Uterus (tissue), 4 donors: ENCODE measurements at places on chromosomes 1 and 21.

DNA sequence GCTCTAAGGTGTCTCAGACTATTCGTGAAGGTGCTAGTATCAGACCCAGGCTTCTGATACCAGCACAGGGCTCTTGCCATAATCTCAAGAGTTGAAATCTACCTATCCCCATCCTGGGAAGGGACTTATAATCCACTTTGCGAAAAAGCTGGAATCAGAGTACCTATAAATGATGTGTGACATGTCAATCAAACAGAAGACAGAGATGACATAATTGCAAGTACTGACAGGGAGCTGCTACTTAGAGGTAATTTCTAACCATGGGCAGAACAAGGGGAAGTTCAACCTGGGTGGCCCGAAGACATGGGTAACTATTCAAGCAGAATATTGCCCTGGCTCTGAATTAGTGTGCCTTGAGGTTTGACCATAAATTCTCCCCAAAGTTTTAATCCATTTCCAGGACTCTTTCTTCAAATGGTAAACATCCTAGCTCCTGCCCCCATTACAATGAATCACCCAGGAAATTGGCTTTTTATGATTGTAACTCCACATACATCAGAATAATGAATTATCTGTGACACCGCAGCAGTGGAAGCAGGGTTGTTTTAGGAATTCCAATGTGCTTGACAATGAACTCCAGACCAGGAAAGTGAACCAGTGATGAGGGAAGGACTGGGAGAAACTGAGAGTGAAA, 37.2 kb downstream of the KANK4 start:
- H3K27me3 ChIP-seq = no peaks in the 10 kb centered on the region
- no peak for DNase-seq
- H3K27ac ChIP-seq = no peak overlapping the region
- H3K4me3 ChIP-seq = no peak overlapping the region
- H3K4me1 ChIP-seq = no peaks in the 10 kb centered on the region

DNA sequence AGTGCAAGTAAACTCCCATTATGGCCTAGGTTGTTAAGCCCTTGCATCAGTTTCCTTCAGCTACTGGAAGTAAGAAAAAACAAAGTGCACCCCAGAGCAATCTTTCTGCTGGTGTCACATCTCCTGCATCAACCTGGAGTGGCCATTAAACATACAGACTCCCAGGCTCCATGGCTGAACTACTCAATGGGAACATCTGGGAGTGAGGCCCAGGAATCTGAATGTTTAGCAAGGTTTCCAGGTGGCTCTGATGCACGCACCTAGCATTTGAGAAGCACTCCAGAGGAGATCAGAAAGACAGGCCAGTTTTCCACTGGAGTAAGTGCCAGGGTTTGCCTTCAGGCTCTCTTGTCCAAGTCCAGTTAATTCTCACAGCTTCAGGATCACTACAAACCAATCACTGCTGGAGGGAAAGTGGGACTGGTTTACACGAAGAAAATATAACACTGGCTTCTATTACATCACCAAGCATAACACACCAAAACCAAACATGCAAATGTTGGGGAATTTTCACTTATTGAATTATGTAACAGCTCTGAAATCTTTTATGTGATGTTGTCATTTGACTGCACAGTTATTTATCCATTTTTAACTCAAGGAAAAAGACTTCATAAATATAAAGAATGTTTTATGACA, 22.3 kb upstream of the ABCA4 start:
- no peak overlapping the region for H3K27ac ChIP-seq
- no peaks in the 10 kb centered on the region for H3K27me3 ChIP-seq
- no peak for DNase-seq
- H3K4me1 ChIP-seq = no peaks in the 10 kb centered on the region
- no peak overlapping the region for H3K4me3 ChIP-seq

DNA sequence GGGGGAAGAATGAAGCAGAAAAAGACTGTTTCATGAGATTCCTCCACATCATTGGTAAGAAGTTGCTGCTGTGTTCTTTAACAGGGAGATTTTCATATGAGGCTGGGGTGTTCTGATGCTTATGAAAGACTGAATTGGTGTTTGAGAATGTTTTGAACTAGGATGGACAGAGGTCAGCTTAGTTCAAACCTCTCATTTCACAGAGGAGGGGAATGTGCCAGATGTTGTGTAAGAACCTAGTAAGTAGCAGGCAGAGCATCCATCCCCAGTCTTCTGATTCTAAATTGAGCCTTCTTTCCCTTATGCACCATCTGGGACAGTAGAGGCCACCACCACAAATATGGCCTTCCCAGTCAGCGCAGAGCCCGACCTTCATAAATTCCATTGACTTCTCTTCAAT, 43.7 kb downstream of the SAMD13 start:
- no peak overlapping the region for H3K27ac ChIP-seq
- no peak overlapping the region for H3K4me3 ChIP-seq
- H3K4me1 ChIP-seq = no peaks in the 10 kb centered on the region
- H3K27me3 ChIP-seq = no peaks in the 10 kb centered on the region
- H3K36me3 ChIP-seq = no peaks in the 10 kb centered on the region
- DNase-seq = no peak

DNA sequence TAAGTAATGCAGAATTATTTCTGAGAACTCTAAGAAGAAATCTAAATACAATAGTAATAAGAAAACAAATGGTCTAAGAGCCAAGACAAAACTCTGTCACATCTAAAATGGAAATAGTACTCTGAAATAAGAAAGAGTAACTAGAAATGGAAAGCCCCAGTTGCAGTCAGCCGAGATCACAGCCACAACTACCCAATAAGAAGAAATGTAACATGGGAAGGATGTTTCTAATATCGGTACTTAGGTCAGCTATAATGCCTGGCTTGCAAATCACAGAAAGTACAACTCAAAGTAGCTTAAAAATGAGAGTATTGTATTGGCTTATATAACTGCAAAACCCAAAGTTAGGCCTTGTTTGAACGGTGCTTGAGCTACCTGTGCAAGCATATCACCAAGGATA, 58.6 kb upstream of the USP25 start:
- no peaks in the 10 kb centered on the region for H3K4me1 ChIP-seq
- no peaks in the 10 kb centered on the region for H3K36me3 ChIP-seq
- H3K27me3 ChIP-seq = no peaks in the 10 kb centered on the region

- H3K36me3 ChIP-seq = no peaks in the 10 kb centered on the region
- H3K27me3 ChIP-seq = no peaks in the 10 kb centered on the region
- H3K4me3 ChIP-seq = no peak overlapping the region
- no peak for DNase-seq
- H3K27ac ChIP-seq = peak overlapping the region; percentile 59
Measured at GRCh38 chr1:209411491-209411929, 172.0 kb upstream of the CAMK1G start.

DNA sequence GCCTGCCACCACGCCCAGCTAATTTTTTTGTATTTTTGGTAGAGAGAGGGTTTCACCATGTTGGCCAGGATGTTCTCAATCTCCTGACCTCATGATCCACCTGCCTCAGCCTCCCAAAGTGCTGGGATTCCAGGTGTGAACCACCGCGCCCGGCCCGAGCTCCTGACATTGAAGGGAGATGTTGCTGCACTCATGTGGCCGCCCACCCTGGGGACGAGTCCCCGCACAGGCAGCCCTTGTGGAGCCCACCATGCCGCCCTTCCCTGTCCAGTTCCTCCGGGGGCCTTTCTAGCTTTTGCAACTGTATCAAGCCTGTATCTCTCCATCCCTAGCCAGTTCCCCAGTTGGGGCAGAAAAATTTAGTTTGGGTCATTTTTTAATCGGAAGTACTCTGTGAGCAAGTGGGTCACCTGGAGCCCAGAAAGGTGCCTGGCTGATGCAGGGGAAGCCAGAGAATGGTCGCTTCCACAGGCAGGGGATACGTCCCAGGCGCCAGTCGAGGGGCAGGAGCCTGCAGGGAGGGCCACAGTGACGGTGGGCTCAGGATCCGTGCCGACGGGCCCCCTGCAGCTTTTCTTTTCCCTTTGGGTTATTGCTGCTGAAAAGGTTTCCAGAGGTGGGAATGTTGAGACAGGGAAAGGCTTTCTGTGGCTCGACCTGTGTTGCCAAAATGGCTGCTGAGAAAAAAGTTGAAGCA, 20.4 kb downstream of the PCNT start:
- no peak for DNase-seq
- no peaks in the 10 kb centered on the region for H3K27me3 ChIP-seq
- no peaks in the 10 kb centered on the region for H3K36me3 ChIP-seq
- H3K4me1 ChIP-seq = no peaks in the 10 kb centered on the region
- H3K4me3 ChIP-seq = no peak overlapping the region

DNA sequence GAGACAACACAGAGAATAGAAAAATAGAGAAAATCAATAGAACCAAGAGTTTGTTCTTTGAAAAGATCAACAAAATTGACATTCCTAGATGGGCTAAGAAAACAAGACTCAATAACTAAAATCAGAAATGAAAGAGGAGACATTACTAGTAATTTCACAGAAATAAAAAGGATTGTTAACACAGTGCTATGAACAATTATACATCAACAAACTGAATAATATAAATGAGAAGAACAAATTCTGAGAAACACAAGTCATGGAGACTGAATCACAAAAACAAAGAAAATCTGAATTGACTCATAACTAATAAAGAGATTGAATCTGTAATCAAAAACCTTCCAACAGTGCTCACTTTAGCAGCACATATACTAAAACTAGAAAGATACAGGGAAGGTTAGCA, 51.6 kb upstream of the TTC39A start:
- H3K4me3 ChIP-seq = no peak overlapping the region
- H3K27me3 ChIP-seq = no peaks in the 10 kb centered on the region
- no peaks in the 10 kb centered on the region for H3K36me3 ChIP-seq
- no peak overlapping the region for H3K27ac ChIP-seq
- H3K4me1 ChIP-seq = no peaks in the 10 kb centered on the region

- no peaks in the 10 kb centered on the region for H3K36me3 ChIP-seq
- DNase-seq = no peak
- H3K27me3 ChIP-seq = no peaks in the 10 kb centered on the region
- H3K4me3 ChIP-seq = no peak overlapping the region
- H3K27ac ChIP-seq = peak overlapping the region; percentile 74
- peaks cover 12% of the 10 kb centered on the region for H3K4me1 ChIP-seq
Measured at GRCh38 chr1:151370211-151370911, 2.1 kb downstream of the SELENBP1 start.

GRCh38 chr1:58398714-58399113, 147.8 kb downstream of the OMA1 start:
- no peak overlapping the region for H3K4me3 ChIP-seq
- no peaks in the 10 kb centered on the region for H3K27me3 ChIP-seq
- H3K4me1 ChIP-seq = no peaks in the 10 kb centered on the region
- no peak overlapping the region for H3K27ac ChIP-seq
- DNase-seq = no peak

GRCh38 chr1:156663178-156663577, 14.0 kb downstream of the NES start:
- no peak overlapping the region for H3K4me3 ChIP-seq

DNA sequence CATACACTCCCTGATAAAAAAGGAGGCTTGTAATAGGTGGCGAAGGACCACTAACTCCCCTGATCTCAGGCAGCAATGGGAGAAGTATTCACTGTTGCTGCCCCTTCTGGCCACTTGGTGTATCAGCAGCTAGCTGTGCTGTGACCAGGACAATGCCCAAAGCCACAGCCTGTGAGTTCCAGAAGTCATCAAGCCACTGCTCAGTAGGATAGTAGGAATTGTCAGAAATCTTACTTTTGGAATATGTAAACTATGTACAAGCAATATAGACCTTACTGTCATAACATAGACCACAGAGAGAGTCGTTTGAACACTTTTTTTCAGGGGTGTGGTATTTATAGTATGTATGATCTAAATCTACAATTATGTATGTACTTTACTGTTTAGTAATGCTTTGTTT, 248.3 kb upstream of the CAMK1G start:
- no peak overlapping the region for H3K27ac ChIP-seq
- H3K36me3 ChIP-seq = no peaks in the 10 kb centered on the region
- no peaks in the 10 kb centered on the region for H3K27me3 ChIP-seq
- no peak overlapping the region for H3K4me3 ChIP-seq
- DNase-seq = no peak
